ENCODE measurements at places on chromosomes 12 and 14.
A peak's percentile ranks its signal among the peaks of the same experiment; 100 is the strongest.

GRCh38 chr12:53452159-53453077 is 516 bp downstream of the PCBP2 start:
- peak; percentile 92 for DNase-seq

DNA sequence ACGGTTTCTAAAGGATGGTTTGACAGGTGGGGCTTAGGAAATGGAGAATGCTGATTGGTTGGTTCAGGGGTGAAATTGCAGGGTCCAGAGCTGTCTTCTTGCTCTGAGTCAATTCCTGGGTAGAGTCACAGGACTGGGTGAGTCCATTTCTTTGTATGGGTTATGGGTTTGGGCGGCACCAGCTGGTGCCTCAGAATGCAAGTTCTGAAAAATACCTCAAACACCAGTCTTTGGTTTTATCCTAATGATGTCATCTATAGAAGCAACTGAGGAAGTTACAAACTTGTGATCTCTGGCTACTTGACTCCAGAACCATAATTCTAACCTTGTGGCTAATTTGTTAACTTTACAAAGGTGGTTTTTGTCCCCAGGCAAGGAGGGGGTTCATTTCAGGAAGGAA is 47.6 kb upstream of the EIF5 start:
- DNase-seq = no peak

DNA sequence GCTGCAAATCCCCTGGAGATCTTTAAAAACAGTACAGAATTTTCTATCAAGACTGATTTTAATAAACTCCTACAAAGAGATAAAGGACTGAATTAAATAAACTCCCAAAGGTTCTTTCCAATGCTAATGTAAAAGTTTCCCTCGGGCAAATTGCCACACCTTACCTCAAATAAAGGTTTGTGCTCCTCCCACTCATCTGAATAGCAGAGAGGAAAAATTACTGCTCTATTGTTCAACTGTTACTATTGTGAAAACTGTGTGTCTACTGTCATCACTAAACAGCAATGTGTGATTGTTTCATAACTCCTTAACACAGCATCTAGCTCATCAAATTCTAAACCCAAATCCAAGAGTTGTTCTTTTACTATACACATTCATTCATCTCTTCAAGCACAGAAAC is 3.2 kb downstream of the SPTLC2 start:
- no peak for DNase-seq

- DNase-seq = no peak
These were observed 3.2 kb downstream of the BBOF1 start for GRCh38 chr14:74022346-74022745.

DNA sequence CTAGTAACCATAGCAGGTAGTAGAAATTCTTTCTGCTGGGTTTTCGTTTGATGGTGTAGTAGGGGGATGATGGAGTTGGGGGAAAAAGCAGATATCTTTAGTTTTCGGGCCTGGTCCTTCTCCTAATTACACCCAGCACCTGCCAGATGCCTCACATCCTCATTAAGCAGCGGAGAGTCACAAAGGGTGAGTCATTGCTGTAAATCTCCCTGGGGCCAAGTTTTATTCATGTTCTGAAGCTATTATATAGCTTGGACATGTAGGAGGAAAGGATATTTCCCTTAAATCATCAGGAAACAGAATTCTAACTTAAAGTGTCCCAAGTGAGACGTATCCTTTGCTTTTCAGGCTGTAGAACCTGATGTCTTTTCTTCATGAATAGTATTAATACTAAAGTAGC is 4.9 kb upstream of the NECAP1 start:
- no peak for DNase-seq

DNA sequence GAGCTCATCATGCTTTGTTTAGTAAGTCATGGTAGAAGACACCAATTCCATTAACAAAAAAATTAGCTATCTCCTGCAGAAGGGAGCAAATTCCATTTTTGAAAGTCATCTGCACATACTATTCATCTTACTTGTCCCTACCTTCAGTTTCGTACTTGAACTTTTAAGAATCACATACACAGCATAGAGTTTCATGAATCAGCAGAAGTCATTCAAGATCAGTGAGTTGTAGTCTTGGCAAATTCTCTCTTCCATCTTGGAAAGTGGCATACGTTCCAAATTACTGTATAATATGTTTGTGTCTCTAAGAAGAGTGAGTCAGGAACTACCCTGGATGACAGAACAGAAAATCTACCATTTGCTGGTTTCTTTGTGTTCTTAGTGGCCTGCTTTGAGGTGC is 14.1 kb downstream of the VRK1 start:
- DNase-seq = no peak

DNA sequence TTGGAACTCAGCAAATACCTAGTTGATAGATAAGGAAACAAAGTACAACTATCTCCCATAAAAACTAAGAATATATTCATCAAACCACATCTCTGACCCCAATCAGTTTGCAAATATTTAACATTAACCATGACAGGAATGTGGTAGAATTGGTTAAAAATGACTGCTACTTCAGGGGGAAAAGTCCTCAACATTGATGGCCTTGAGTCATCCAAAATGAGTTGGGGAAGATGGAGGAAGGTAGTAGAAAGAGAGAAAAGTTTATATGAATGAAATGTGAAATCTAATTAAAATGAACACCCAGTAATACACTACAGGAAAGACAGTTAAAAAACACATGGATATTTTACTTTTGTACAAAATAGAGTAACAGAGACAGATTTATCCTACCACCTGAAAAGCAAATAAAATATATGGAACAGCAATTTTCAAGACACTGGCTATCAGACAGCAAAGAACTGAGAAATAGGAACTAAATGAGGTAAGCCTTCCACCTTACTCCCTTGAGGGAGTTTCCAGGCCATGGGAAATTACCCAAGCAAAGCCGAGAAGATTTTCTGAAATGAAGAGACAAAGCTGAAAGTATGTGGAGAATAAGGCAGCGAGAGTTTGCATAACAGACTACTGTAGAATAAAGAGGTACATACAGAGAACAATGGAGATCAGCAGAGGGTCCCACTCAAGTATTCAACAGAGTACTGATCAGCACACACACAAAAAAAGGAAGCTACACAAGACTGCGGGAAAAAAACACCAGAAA is 49.6 kb downstream of the TC2N start:
- no peak for DNase-seq

DNA sequence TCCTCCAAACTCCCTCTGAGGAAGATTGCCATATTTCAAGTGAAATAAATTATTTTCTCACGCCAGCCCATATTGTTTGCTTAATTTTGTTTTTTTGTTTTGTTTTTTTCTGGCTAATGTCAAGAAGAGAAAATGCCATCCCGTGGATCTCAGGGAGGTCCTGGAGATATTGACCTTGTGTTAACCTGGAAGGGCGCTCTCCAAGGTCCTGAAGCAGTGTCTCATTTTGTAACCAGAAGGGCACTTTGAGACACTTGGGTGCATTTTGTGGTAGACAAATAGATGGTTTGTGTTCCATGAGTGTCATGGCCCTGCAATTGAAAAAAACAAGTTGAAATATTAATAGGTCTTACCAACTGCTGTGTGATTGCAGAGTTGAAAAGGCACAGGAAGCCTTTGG is 268.9 kb downstream of the SUDS3 start:
- no peak for DNase-seq

DNA sequence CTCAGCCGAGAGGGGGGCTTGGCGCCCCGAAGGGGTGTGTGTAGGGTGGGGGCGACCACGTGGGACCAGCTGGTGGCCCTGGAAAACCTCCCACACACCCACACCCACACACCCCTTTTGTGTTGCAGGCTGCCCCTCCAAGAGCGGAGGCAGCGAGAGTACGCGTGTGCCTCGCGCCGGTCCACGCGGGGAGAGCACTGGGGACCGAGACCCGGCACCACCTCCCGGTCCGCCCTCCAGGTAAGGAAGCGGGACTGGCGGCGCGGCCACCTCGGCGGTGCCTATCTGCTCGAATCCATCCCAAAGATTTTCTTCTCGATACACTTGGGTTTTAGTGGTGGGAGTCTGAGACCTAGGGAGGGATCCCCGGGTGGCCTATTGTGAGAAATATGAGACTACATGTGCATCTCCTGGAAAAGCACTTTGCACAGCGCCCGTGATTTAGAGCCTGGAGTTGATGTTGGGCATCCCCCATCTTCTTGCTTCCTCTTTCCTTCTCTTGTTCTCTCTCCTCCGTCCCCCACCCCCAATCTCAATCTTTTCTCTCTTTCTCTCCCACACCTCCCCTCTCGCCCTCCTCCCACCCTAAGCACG is 393 bp downstream of the SYT1 start:
- DNase-seq = peak; percentile 30

GRCh38 chr12:25743679-25744215 is 190.7 kb upstream of the LMNTD1 start:
- DNase-seq = no peak

DNA sequence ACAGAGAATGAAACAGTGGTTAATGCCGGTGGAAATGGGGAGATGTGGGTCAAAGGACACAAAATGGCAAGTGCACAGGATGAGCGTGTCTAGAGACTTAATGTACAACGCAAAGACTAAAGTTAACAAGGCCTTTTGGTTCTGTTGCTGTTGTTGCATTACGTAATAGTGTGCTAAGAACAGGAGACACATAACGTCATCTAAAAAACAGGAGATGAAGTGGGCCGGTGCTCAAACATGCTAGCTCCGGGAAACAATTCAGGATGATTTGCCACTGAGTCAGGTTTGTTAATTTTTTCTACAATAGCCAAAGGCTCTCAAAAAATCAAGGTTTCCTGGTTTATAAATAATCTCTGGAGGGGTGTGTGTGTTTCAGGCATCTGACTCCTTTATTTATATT is 55.5 kb downstream of the ETV6 start:
- DNase-seq = no peak

DNA sequence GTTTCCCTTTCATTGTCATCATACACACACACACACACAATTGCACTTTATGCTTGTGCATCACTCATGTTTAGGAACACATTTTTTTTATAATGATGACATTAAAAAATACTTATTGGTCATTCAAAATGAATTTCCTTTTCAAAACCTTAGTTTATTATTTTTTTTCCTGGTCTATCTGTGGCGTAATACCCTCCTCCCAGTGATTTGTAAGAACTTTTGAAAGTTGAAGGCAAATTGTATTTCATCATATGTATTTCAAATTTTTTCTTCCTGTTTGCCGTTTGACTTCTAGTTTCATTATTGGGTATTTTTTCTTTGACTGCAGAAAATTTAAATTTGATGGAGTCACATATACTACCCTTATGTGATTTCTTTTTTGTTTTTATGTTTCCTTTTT is 2.5 kb upstream of the LRRK2 start:
- DNase-seq = no peak

- no peak for DNase-seq
These were observed 494.3 kb downstream of the CCER1 start for GRCh38 chr12:90460681-90461080.

DNA sequence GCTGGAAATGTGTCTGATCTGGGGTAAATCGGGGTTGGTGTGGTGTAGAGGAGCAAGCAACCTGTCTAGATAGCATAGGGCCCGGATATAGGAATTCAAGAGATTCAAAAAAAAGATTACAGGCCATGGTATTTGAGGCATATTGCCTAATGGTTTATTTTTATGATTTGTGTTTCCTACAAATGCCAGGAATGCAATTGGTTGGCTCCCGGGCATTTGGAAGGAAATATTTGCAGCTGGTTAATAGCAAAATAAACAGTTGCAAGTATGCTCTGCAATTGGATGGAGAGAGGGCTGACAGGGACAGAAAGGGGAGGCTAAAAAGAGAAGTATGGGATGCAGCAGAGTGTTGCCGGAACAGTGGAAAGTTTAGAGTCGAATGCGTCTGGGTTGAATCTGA is 315.6 kb upstream of the ATP2B1 start:
- DNase-seq = no peak

DNA sequence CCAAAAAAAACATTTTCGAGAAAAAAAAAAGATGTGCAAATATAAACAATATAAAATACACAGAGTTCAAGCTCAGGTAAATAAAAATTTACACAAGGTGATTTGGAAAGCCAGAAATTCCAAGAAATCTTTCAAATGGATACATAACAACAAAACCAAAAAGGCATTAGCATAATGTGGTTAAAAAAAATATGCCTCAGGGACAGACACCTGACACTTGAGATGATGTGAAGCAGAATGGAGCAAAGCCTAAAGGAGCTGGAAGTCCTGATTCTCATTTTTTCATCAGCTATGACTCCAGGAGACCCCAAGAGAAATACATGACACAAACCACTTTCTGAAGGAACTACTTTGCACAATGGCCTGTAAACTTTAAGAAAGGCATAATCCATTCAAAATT is 98.6 kb downstream of the PPP2R5E start:
- DNase-seq = no peak

DNA sequence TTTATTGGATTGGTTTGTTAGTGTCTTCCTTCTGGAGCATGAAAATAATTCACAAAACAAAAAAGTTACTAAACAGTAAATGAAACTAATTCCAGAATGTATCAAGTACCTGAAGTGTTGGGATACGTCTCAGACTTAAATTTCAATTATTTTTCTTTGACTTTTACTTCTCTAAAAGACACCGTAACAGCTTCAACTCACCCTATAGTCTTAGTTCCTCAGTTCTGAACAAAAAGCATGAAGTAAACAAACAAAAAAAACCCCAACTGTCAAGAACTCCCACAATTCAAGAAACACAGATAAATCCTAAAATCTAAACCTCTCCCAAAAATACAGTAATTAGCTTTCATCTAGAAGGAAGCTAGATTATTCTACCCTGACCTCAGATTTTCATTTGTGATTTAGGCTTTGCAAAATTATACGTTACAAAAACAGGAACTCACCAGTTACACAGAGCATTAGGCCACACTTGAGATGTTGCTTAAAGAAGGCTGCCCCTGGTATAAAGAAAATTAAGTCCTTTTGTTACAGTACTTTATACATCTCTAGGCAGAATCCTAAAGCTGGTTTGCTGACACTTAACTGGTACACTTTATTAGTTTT is 10.2 kb downstream of the HEATR5A start:
- no peak for DNase-seq

- no peak for DNase-seq
These were observed 1.3 kb upstream of the PLEKHG7 start for GRCh38 chr12:92701441-92701840.

- no peak for DNase-seq
These were observed 22.7 kb upstream of the KRT78 start for GRCh38 chr12:52871291-52872039.

GRCh38 chr14:50040895-50041465 is 75.4 kb downstream of the VCPKMT start:
- no peak for DNase-seq

DNA sequence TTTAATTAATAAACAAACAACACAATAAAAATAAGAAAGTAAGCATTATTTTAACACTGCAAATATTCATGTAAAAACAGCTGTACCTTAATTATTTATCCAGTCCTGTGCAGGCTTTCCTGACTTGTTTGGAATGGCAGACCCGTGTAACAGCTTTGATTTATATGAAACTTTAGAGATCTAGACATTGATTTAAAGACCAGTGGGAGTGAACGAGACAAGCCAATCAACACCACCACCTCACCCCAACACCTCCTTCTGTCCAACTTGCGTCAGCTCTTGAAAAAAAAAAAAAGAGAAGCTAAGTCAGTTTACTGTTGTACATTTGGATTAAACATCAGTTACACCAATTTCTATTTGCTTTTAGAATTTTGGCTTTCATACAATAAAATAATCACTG is 22.3 kb downstream of the SLC38A4 start:
- no peak for DNase-seq

- no peak for DNase-seq
These were observed 25.9 kb downstream of the SPX start for GRCh38 chr12:21551841-21552465.

- DNase-seq = no peak
These were observed 800.5 kb downstream of the LRFN5 start for GRCh38 chr14:42407153-42407552.

Measured in Right ventricle myocardium superior (tissue), 1 donor.